ENCODE measurements at places on chromosomes 16 and 17.

DNA sequence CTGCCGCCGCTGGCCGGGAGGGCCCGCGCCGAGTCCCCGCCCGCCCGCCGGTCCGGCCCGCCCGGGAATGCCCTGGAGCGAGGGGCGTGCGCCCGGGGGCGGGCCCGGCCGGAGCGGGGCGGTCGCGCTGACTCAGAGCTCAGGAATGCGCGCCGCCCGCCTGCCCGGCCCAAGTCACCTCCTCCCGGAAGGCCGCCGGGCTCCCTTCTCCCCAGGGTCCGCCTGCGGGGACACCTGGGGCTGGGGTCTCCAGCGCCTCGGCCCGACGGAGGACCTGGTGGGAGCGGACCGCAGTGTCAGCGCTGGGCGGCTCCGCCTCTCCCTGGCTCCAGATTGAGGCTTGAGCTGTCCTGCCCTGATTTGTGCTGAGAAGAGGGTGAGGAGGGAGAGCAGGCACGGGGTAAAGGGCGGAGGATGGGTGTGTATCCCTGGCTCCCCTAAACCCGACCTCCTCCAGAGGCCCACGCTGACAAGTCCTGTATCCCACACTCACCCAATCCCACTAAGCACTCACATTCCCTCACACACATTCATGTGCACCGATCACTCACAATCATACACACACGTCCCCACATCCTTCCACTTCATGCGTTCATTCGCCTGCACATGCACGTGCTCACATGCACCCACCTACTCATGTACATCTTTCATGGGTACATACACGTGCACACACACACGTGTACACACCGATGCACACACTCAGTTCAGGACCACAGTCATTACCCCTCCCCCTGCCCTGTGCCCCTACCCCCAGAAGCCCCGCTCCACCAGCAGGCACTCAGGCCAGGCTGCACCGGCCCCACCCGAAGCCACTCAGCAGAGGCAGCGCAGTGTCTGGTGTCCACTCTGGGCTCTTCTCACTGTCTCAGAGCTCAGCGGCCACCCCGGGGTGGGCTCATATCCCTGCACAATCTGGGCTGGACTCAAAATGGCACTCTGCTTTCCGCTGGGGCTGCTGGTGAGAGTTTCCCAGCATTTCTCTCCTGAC is at the start of gene RHBDF1:
Gene RHBDF1 (minus strand): TSS at position 71 of the 988 bp plus-strand sequence. CDS start 7,616 bp downstream, outside the sequence.
- DNase-seq: no peak

- DNase-seq: no peak
Measured at GRCh38 chr16:87417528-87417910, 25.4 kb downstream of the MAP1LC3B start.

- no peak for DNase-seq
Measured at GRCh38 chr17:3683054-3683511, 12.9 kb downstream of the P2RX5 start.

DNA sequence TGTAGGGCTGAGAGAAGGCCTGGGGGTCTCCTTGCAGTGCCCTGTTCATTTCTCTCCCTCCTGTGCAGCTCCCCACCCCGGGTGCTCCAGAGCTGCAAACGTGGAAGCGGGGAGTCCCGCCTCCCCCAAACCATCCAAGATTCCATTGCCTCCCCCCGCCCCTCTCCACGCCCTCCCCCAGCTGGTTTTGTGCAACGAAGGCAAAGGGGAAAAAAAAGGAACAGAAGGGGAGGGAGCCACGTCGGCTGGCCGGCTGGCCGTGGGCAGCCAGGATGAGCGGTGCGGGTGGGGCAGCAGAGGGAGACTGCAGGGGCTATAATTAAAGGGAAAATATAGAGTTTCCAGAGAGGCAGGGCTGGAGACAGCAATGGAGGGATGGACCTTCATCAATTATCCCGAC is 1.7 kb upstream of the COL1A1 start:
- DNase-seq: no peak

- no peak for DNase-seq
Measured at GRCh38 chr16:9300252-9300651, 208.8 kb downstream of the HAPSTR1 start.

GRCh38 chr16:87240211-87241136 is 76.7 kb downstream of the C16orf95 start:
- no peak for DNase-seq

DNA sequence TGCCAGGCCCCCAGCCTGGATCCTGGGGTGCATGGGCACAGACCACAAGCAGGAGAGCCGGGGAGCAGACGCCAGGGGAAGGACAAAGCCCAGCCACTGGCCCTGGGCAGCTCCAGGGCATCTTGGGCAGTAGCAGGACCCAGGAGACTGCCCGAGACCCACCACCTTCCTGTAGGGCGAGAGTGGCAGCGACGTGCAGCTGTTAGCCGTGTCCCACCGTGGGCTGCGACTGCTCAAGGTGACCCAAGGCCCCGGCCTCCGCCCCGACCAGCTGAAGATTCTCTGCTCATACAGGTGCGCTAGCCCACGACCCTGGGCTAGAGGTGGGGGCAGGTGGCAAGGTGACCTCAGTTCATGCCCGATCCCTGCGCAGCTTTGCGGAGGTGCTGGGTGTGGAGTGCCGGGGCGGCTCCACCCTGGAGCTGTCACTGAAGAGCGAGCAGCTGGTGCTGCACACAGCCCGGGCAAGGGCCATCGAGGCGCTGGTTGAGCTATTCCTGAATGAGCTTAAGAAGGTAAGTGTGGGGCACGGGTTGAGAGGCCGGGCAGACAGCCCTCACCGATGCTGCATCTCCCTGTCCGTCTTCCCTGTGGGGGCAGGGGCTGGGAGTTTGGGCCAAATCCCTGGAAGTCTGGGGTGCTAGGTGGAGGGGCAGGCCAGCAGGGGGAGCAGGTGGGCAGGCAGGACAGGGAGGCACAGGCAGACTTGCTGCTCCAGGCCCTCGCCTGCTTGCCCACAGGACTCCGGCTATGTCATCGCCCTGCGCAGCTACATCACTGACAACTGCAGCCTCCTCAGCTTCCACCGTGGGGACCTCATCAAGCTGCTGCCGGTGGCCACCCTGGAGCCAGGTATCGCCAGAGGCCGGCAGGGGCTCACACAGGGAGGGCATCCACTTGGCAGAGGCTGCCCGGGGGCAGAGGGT is 13.5 kb upstream of the SMIM5 start:
- no peak for DNase-seq

GRCh38 chr17:74923538-74924249 is 379 bp upstream of the OTOP2 start:
- DNase-seq: no peak

DNA sequence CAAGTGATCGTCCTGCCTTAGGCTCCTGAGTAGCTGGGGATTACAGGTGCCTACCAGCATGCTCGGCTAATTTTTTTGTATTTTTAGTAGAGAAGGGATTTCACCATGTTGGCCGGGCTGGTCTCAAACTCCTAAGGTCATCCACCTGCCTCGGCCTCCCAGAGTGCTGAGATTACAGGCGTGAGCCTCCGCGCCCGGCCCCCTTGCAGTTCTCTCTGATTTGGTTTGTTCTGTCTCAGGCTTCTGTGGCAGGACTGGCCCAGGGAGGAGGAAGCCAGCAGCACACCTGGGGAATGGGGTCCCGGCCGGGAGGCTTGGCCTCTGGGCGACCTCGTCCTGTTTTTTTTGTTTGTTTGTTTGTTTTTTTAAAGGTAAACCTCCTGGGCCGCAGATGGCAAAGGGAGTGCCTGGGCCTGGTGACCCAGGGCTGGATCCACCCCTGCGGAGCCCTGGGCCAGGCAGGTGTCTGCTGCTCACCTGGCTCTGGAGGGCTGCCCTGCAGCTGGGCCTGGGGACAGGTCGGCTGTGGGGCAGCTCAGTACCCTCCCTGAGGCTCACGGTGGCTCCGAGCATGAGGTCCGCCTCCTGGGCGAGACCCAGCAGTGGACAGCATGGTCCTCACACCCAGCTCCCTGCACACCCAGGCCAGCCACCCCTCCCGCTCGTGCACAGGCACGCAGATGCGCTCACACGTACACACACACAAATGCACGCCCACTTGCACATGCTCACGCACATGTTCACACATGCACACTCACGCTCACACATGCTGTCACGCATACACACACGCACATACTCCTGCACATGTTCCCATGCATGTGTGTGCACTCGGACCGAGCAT is 3.3 kb upstream of the NUDT16L1 start:
- no peak for DNase-seq

- DNase-seq: no peak
Measured at GRCh38 chr16:50999181-50999580, 151.9 kb downstream of the SALL1 start.

- DNase-seq: no peak
Measured at GRCh38 chr16:67934306-67935100, 2.1 kb downstream of the PSMB10 start.

DNA sequence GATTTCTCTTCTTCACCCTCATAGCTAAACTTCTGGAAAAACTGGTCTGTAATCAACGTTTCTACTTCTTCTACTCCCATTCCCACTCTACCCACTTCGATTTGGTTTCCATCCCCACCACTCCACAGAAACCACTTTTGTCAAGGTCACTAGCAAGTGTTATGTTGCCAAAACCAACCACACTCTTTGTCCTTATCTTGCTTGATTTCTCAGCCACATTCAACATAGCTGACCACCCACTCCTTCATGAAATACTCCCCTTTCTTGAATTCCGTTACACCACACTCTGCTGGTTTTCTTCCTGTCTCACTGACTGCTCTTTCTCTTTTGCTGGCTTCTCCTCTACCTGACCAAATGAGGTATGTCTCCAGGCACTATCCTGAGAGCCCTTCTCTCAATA is 11.9 kb downstream of the IKZF3 start:
- no peak for DNase-seq

DNA sequence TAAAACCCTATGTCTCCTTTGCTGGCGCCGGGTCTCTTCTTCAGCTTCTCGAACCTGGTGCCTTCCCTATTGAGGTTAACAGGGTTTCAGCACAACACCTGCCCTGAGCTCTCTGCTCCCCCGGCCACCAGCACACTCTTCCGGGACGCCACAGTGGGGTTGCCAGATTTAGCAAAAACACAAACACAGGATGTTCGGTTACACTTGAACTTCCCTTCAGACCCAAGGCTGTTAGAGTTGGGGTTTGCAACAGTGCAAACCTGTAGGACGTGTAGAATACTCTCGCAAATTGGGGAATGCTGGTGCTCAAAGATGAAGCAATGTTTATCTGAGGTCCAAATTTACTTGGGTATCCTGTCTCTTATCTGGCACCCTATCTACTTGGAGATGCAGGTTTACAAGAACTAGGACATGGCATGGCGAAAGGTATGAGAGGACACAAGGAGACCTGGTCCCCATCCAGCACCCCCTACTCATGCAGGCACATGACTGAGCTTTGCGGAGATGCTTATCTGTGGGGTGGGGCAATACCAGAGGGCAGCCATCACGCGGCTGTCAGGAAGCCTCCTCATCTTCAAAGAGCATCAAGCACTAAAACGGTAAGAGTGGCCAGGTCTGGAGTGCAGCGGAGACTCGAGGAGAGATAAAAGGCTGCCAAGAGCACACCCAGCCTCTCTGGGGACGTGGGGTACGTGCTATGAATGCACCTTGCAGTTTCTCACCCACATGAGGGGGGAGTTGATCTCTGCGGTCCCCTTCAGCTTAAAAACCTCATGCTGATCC is 52.8 kb downstream of the SDK2 start:
- DNase-seq: no peak

GRCh38 chr17:80262291-80262690 is 1.6 kb downstream of the RNF213 start:
- DNase-seq: no peak

DNA sequence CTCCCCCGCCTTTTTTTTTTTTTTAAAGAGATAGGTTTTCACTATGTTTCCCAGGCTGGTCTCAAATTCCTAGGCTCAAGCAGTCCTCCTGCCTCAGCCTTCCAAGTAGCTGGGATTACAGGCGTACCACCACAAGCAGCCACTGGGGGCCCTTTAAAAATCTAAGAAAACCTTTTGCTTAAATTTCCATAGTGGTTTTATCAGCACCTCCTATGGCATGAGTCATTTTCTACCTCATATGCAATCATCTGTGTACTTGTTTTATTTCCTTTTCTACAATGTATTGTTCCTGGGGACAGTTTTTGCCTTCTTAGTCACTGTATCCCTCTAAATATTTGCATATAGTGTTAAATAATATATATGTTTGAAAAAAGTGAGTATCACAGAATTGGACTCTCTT is 29.2 kb downstream of the GNA13 start:
- no peak for DNase-seq

- DNase-seq: no peak
Measured at GRCh38 chr17:77948690-77949114, 9.8 kb upstream of the TNRC6C start.

GRCh38 chr17:7703584-7704479 is 1.2 kb upstream of the EFNB3 start:
- DNase-seq: peak; percentile 72

- no peak for DNase-seq
Measured at GRCh38 chr17:62824290-62825131, 16.4 kb upstream of the MARCHF10 start.

GRCh38 chr16:51141106-51141505 is 10.0 kb downstream of the SALL1 start:
- DNase-seq: no peak

- DNase-seq: no peak
Measured at GRCh38 chr17:61317779-61318178, 81.9 kb upstream of the TBX2 start.

DNA sequence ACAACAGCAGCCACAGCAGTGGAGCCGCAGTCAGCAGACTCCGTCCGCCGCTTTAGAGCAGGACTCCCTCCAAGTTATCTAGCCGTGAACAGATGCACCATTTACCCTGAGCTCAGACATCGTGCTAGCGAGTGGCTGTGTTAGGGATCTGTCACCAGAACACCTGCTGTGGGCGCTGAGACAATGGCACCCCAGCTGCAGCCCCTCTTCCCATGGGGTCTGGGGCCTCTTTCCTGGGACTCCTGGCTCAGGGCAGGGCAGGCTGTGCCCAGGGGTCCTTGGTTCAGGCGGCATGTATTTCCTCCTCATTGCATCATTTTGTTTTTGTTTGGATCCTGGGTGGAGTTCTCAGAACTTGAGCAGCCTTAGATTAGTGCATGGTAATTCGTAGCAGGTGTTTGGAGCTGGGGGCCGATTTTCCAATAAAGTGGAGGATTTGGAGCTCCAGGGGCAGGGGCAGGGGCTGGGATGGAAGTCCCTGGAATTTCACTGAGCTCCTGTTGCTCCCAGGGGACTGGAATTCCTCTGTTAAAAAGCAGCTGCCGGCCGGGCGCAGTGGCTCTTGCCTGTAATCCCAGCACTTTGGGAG is 23.4 kb downstream of the NMRAL1 start:
- no peak for DNase-seq

DNA sequence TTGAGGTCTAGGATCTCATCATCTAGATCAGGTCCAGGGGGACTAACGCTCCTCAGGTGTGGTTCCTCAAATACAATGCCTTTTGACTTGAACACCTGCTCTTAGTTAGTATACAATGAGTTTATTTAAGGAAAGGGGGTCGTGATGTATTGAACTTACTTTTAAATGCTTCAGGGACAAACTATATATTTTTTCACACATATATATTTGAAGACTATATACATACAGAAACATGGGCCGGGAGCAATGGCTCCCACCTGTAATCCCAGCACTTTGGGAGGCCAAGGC is 11.5 kb upstream of the USP32 start:
- DNase-seq: no peak

- DNase-seq: no peak
Measured at GRCh38 chr16:27326738-27327585, 13.2 kb downstream of the IL4R start.

- DNase-seq: no peak
Measured at GRCh38 chr17:10699856-10700255, 2.5 kb downstream of the ADPRM start.

GRCh38 chr16:72286936-72287620 is 115.1 kb upstream of the PMFBP1 start:
- no peak for DNase-seq

All from anterior cingulate cortex (tissue), 58 donors.